Kidney tubule cell (primary cell): ENCODE measurements at places on chromosomes 1 and 21.
A peak's percentile ranks its signal among the peaks of the same experiment; 100 is the strongest.

DNA sequence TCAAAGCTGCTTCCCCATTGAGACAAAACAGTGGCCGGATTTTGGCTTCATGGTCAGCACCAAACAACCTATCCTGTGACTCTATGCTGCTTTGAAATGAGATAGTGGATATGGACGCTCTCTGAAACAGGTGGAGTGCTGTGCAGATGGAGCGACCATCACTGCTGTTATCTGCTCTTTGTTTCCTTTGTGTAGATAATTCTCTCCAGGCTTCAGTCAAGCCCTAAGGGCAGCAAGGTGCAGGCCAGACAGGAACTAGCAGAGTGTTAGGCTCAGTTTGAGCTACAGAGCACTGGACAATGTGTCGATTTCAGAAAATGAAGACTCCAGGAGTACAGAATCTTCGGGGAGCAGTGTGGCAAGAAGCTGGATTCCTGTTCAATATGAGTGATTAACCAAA is 4.8 kb upstream of the IRF6 start:
- no peak for DNase-seq

GRCh38 chr1:214224611-214225354 is 56.2 kb upstream of the SMYD2 start:
- peak; percentile 33 for DNase-seq

DNA sequence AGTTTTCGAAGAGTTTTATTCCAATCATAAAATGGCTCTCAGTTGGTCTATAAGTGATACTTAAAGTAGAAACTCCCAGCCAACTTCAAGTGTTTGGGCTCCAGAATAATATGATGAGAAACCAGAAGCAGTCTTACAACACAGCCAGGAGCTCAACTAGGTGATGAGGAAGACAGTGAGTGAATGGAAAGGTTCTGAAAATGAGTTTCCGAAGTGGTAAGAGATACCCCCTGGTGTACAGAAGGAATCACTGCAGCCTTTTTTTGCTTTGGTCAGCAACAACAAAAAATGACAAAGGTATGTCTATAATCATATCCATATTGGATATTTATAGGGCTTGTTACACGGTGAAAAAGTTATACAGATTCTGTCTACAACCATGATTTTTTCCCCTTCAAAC is 16.5 kb downstream of the KRTAP19-1 start:
- peak; percentile 5 for DNase-seq

- no peak for DNase-seq
These were observed 472.3 kb upstream of the ADGRL4 start for GRCh38 chr1:79478728-79479373.

DNA sequence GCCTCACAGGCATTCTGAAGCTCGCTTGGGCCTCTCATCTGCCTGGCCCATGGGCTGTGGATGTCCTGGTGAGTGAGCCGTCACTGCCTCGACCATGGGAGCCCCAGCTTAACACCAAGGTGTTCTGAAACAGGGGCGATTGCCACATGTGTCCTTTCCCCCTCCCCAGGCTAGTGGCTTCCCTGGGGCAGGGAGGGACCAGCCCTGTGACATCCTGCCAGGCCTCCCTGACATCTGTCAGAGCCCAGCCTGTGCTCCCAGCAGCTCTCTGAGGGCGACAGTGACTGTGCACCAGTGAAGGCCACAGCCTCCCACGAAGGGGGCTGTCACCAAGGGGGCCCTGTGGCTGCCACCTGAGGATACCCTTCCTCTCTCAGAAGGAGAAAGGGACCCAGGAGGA is 35.9 kb upstream of the CCDC27 start:
- no peak for DNase-seq

GRCh38 chr1:24588573-24588972 is 32.7 kb downstream of the NCMAP start:
- no peak for DNase-seq

DNA sequence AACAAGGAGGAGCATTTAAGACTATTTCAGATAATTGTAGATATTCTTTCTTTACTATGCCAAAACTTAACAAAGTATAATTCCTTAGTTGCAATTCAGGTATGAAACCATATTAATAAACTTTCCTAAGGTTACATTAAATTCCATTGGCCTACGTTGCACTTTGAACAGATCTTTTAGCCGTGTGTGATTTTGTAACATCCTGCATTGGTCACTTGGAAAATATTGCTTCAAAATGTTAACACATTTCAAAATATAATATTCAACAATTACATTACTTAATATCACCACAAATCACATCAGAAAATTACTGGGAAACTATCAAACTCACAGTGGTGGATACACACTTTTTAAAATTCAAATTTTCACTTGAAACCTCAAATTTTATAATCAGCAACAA is 20.2 kb downstream of the ETS2 start:
- DNase-seq = no peak
